ENCODE measurements at places on chromosomes 6 and 20. TPM values are rescaled to one million over a fixed set of nuclear protein-coding genes. Genes with fewer than 3 reads are reported as not detected.

Gene BTBD9
- 20.9 TPM for total RNA-seq

Gene PPP1R16B
- 2.0 TPM for total RNA-seq

Gene SLX4IP
- total RNA-seq = 5.0 TPM

GRCh38 chr6:7786214-7786661, 60.3 kb downstream of the BMP6 start:
- no peak overlapping the region for H3K4me3 ChIP-seq
- H3K36me3 ChIP-seq = no peaks in the 10 kb centered on the region
- H3K27me3 ChIP-seq = no peaks in the 10 kb centered on the region
- no peak for DNase-seq
- peaks cover 12% of the 10 kb centered on the region for H3K4me1 ChIP-seq

GRCh38 chr6:91079969-91080368, 493.1 kb upstream of the MAP3K7 start:
- H3K36me3 ChIP-seq = no peaks in the 10 kb centered on the region
- no peak overlapping the region for H3K27ac ChIP-seq
- H3K27me3 ChIP-seq = no peaks in the 10 kb centered on the region
- DNase-seq = no peak
- no peaks in the 10 kb centered on the region for H3K4me1 ChIP-seq

DNA sequence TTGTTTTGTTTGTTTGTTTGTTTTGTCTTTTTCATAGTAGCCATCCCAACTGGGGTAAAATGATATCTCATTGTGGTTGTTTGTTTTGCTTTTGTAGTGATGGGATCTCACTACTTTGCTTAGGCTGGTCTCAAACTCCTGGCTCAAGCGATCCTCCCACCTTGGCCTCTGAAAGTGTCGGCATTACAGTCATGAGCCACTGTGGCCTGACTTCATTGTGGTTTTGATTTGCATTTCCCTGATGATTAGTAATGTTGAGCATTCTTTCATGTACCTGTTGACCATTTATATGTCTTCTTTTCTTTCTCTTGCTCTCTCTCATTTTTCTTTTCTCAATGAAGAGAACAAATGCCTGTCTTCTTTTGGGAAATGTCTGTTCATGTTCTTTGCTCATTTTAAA, 30.8 kb upstream of the HLA-DOA start:
- no peak overlapping the region for H3K27ac ChIP-seq
- no peak overlapping the region for H3K4me3 ChIP-seq
- no peaks in the 10 kb centered on the region for H3K4me1 ChIP-seq
- H3K27me3 ChIP-seq = no peaks in the 10 kb centered on the region
- no peaks in the 10 kb centered on the region for H3K36me3 ChIP-seq

GRCh38 chr20:10338426-10339180, 95.4 kb downstream of the MKKS start:
- no peaks in the 10 kb centered on the region for H3K4me1 ChIP-seq
- no peak for DNase-seq
- H3K36me3 ChIP-seq = no peaks in the 10 kb centered on the region
- no peak overlapping the region for H3K27ac ChIP-seq
- H3K27me3 ChIP-seq = peaks cover 3% of the 10 kb centered on the region
